Stimulated activated CD8-positive, alpha-beta memory T cell treated with anti-CD3 and anti-CD28 coated beads, Interleukin-7, amount 100 ng/mL, for 1 hour (primary cell): ENCODE measurements at places on chromosomes 13 and 19.

DNA sequence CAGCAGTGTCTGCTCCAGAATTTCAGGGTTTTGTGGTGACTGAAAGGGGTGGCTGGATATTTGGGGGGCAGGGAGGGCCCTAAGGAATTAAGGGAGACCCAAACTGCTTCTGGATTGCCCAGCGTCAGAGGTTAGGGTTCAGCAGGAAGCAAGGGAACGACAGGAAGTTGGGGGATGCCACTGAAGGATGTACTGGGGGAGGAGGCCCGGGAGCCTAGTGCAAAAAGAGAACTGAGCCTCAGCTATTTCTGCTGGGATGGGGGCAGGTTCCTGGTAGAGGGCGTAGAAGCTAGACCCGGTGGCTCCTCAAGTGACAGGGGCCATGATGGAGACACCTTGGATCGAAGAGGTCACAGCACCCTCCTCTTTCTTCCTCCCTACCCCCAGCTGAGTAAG lies 1.1 kb downstream of the CYP2S1 start:
- DNase-seq, result no peak

DNA sequence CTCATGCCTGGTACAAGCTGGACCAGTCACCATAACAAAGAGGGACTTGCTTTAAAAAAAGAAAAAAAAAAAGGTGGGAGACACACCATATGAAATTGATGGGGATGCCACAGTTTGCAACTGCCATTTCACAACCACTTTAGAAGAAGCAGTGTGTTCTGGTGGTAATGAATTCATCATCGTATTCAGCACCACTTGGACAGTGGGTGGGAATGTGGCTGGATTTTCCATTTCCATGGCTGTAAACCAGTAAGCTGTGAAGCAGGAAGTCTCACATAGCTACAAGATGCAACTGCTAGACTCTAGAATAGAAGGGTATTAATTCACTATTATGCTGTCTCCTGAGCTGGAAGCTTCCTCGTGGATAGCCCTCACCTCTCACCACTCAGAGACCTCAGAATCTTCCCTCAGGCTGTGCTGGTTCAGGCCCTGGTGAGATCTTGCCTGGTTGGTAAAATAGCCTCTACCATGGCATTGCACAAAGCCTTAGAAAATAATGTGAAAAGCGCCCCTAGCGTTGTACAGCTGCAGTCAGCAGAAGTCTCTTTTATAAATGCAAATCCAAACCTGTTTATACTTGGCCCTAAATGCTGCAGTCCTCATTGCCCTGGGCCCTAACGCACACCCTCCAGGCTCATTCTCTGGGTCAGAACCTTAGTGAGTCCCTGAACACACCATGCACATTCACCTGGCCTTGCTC lies 150.7 kb downstream of the KCTD15 start:
- no peak for DNase-seq

- DNase-seq, result no peak
Observed at GRCh38 chr19:18100710-18101109, 3.1 kb downstream of the MAST3 start.

- no peak for DNase-seq
Observed at GRCh38 chr13:43492311-43492710, 294.5 kb downstream of the ENOX1 start.

GRCh38 chr19:4052114-4052992 lies 14.3 kb downstream of the ZBTB7A start:
- DNase-seq, result no peak

DNA sequence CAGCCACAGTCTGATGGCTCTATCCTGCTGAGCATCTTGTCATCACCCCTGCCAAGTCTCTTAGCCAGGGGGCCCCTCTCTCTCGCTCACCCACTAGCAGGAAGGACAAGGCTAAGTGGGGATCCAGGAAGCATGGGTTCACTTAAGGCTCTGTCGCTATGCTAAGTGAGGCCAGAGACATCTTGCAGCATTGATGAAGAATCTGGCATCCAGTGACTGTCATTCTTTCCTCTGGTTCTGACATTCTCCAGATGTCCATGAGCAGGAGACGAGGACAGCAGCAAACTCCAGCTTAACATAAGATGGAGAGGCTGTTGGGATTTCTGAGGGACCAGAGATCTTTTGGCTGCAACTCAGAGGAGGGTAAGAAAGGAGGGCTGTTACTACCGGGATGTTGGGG lies 230.2 kb downstream of the TSHZ3 start:
- no peak for DNase-seq

DNA sequence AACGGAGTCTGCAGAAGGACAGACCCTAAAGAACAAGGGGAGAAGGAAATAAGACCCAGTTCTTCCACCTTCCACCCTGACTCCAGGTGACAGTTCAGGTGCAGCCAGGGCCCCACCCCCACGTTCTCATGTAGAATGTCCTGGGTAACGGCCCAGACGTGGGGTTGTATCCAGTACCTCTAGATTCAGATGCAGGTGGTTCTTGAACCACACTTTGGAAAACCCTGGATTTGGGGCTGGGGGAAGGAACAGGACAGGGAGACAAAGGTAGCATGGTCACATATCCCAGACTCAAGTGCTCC lies 2.2 kb downstream of the DMPK start:
- no peak for DNase-seq

DNA sequence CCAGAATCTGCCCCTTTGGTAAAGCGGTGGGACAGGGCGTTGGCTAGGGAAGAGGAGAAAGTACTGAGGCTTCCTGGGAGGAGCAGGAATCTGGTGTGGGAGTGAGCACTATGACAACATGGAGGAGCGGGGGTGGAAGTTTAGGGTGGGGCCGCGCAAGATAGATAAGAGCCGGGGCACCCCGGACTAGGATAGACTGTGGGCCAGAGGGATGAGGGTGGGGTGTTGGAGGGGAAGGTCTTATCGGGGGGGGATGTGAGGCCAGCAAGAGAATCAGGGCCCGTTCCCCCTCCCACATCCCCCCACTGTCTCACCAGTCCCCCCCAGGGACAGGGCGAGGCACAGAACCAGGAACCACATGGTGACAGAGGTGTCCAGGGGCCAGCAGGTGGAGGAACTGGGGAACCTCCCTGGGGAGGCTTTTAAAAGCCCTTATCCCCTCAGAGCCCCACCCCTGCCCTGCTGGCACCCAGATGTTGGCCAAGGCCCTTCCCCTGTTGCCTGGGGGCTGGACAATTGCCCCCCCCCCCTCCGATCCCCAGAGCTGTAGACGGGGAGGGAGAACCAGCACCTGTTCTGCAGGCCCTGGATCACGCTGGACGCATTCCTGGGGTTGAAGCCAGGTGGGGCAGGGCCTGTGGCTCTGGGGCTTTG lies at the start of gene KLK1:
Gene KLK1 (minus strand): TSS at position 399 of the 654 bp plus-strand sequence. CDS start 39 bp downstream, at position 360.
- DNase-seq, result no peak

DNA sequence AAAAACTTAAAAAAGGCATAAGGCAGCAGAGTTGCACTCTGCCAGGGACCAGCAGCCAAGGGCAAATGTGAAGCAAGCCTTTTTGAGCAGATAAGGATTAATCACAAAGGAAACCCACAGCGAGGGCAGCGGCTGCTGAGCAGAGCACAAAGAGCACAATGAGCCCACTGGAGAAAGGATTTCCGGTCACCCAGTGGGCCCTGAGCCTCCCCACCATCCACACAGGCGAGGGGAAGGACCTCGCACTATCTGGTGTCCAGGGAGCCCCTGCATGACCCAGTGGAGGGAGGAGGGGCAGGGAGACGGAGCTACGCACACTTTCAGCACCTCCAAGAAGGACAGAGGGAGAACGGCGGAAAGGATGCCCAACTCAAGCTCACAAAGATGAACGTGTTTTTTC lies 40.0 kb downstream of the COL4A1 start:
- no peak for DNase-seq

DNA sequence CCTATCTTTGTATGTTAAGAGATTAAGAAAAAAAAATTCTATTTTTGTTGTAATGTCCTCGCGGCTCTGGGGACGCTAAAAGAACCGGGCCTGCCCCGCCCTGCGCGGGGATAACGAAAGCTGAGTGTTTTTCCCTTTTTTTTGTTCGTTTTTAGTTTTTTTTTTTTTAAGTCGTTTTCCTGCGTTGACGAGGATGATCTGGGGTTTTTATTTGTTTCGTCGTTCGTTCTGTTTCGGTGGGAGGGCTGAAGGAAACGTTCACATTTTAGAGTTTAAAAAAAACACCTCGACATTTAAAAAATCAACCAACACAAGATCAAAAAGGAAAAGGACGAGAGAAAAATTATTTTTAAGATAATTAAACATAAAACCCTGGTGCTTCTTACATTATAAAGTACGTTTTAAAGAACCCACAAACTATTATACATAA lies 5.6 kb downstream of the LYL1 start:
- no peak for DNase-seq

DNA sequence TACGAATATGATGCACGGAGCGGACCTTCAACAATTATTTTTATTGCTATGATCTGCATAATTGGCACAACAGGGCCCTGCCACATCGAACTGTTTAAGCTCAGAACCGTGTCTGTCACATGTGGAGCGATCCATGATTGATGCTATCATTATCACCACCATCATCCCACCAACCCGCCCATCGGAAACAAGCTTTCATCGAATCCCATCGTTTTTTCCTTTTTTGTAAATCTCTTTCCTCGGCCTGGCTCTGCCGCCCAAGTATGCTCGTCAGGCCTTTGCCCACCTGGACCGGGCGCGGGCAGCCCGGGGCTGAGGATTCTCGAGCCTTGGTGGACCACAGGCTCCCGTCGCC lies 533 bp upstream of the DCAF15 start:
- no peak for DNase-seq

DNA sequence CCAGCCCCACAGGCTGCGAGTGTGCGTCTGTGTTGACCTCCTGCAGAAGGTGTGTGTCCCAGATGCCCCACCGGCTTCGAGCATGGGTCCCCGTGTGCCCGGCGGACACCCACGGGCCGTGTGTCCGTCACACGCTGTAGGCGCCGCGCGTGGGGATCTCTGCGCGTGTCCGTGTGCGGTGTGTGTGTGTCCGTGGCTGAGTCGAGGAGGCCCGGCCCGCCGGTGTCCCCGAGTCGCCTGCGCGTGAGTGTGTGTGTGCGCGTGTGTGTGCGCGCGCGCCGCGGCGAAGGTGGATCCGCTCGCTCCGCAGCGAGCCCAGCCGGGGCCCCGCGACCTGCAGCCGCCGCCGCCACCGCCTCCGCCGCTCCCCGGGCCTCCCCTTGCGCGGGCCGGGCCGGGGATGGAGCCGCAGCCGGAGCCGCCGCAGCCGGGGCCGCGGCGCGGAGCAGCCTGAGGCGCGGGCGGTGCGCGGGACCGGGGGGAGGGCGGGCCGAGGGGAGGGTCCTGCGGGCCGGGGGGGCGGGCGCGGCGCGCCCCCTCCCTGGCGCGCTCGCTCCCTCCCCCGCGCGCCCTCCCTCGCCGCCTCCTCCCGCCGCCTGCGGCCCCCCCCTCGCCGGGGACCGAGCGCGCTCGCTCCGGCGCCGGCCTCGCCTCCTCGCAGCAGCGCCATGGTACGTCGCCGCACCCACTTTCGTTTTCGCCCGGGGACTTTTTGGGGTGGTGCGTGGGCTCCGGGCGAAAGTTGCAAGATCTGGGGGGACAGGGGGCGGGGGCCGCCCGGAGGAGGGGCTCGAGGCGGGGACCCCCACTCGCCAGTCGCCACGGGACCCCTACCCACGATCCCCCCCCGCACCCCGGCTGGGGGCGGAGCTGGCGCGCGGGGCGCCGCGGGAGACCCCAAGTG lies 7.1 kb upstream of the NFIC start:
- peak; percentile 34 for DNase-seq

DNA sequence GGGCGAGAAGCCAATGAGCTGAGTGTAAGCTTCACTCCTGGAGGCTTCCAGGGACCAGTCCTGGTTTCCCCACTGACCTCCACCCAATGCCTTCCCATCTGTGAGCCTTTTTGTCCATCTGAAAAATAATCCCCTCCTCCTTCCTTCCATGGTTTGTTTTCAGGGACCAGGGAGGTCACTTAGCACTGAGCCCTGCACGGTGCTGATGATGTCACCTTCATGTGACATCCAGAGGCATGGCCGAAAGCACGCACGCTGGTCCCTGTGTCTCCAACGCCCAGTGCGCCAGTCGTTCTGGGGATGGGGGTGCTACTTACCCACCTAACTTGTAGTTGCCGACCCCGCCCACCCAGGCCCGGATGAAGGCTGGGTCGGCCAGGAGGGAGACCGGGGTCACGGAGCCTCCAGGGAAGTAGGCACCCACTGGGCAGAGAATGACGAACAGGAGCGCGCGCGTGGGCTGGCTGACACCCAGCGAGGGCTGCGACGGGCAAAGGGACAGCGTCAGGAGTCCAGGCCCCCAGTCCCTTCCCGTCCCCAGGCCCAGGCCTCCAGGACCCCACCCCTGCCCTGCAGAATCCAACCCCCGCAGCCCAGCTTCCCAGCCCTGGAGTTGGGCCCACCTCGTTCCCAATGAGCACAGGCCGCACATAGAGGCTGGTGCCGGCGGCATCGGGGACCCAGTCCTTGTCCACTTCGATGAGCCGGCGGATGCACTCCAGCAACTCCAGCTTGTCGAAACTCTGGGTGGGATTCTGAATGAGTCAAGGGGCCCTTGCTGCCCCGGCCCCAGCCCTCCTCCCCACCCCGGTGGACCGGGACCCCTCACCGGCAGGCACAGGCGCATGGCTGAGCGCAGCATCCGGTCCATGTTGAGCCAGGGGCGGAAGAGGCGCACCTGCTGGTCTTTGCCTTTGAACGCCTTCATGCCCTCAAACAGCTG lies 11.2 kb downstream of the BCAT2 start:
- DNase-seq, result no peak

- no peak for DNase-seq
Observed at GRCh38 chr13:35791184-35791851, 314.8 kb upstream of the MAB21L1 start.

GRCh38 chr13:31594056-31594455 lies 145.3 kb upstream of the RXFP2 start:
- no peak for DNase-seq

DNA sequence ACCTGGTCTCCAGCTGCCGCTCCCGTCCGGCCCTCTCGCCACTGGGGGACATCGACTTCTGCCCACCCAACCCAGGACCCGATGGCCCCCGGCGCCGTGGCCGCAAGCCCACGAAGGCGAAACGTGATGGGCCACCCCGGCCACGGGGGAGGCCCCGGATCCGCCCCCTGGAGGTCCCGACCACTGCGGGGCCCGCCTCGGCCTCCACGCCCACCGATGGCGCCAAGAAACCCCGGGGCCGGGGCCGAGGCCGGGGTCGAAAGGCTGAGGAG lies 6.7 kb downstream of the PRR12 start:
- DNase-seq, result no peak

DNA sequence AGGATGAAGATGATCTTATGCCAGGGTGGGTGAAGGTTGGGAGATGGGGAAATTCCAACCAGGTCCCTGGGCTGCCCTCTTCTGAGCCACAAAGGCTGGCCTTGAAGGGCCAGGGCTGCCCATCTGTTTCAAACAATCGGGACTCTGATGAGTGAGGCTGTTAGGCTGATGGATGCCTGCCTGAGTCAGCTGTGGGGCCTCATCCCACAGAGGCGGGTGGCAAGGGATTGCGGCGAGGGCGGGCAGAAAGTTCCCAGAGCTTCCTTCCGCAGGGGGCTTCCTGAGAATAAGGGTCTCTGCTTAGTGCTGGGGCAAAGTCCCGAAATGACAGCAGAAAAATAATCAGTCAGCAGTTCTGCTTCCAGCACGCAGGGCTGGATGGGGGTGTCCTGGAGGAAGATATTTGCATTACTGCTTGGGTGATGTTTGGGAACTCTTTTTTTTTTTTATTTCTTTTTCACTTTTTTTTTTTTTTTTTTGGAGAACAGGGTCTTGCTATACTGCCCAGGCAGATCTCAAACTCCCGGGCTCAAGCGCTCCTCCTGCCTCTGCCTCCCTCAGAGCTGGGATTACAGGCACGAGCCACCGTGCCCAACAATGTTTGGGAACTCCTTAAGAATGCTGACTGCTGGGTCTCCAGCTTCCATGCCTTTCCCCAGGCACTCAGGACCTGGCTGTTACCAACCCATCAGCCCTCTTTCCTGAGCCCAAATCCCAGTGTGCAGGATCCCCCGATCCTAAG lies 14.1 kb downstream of the SH3GL1 start:
- no peak for DNase-seq

- DNase-seq, result no peak
Observed at GRCh38 chr13:21948769-21949474, 278.0 kb downstream of the FGF9 start.
